H1 (cell line): ENCODE measurements at places on chromosomes 11 and 22.

- no peak for DNase-seq
Observed at GRCh38 chr11:74123008-74123448, 47.8 kb downstream of the C2CD3 start.

- DNase-seq: no peak
Observed at GRCh38 chr11:9053316-9054035, 37.9 kb downstream of the SCUBE2 start.

GRCh38 chr11:73152861-73153483 lies 10.9 kb upstream of the FCHSD2 start:
- no peak for DNase-seq

DNA sequence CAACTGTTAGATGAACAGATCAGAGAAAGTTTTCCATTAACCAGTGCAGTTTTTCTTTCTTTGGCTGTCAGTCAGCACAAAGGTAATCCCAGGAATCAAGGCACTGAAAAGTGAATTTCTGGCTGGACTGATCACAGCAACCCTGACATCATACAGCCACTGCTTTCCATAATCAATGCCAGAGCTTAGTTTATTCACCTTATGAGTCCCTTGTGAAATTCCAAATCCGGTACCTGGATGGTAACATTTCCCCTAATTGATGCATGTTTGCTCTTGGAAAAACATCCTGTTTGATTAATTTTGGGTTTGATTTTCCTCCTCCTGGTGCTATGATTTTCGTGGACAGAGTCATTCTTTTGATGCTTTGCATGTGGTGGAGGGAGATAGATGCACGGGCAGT lies 319.8 kb downstream of the INSC start:
- DNase-seq: no peak

DNA sequence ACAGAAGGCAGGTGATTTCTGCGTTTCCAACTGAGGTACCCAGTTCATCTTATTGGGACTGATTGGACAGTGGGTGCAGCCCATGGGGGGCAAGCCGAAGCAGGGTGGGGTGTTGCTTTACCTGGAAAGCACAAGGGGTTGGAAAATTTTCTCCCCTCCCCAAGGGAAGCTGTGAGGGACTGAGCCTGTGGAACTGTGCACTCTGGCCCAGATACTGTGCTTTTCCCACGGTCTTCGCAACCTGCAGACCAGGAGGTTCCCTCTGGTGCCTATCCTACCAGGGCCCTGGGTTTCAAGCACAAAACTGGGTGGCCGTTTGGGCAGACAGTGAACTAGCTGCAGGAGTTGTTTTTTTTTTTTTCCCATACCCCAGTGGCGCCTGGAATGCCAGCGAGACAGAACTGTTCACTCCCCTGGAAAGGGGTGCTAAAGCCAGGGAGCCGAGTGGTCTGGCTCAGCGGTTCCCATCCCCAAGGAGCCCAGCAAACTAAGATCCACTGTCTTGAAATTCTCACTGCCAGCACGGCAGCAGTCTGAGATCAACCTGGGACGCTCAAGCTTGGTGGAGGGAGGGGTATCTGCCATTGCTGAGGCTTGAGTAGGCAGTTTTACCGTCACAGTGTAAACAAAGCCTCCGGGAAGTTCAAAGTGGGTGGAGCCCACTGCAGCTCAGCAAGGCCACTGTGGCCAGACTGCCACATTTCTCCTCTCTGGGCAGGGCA lies 97.2 kb downstream of the JRKL start:
- DNase-seq: no peak

DNA sequence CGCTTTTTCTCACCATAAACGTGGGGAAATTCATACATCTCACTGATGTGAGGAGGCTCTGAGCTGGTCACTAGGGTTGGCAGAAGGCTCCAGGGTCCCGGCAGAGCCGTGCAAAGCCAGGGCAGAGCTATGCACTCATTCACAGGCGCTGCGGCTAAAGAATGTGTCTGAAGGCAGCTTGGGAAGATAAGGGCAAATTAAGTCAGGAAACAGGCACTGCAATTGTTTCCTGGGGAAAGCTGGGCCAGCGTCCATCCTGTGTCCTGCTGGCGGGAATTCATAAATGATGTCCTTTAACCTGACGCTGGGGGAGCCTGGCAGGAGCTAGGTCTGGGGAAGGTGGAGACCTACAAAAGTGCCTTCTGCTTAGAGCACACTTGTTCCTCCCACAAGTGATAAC lies 27.6 kb downstream of the PKNOX2 start:
- DNase-seq: no peak

DNA sequence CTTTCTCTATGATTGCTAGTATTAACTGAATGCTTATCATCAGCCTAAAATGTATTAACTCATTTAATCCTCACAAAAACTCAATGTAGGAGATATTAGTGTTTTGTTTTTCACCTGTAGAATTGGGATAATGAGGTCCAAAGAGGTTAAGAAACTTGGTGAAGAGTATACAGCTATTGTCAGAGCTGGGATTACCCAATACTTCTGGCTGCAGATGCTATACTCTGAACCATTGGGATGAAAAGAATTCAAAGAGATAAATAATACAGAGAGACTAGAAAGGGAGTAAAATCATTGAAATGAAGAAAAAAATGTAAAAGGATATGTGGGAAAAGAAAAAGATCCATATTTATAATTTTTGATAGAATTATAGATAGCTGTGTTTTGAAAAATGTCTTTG lies 137.1 kb downstream of the TRPC6 start:
- no peak for DNase-seq

DNA sequence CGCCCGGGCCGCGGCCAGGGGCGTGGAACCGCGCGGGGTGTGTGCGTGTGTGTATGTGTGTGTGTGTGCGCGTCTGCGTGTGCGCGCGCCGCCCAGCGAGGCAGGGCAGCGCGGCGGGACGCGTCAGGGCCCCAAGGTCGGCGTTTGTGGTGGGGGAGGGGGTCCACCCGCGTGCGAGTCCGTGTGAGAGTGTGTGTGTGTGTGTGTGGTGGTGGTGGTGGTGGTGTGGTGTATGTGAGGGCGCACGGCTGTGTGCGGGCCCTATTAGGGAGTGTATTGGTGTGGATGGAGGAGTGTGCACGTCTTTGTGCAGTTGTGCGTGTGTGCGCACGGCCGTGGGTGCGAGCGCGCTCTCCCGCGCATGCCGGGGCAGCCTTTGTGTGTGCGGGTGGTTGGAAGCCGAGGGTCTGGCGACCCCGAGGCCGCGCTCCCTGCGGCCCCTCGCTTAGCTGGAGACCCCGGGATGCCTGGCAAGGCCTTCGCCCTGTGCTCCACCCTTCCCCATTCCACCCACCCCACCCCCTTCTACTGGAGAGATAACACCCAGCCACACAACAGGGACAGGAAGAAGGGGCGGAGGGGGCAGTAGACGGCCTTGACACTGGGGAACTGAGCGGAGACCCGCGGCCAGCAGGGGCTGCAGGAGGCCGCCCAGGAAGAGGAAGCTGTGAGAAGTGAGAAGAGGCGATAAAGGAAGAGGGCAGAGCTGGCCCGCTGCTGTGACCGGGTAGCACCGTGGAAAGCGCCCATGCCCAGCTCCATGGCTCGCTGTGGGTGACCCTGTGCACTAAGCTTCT lies 528 bp upstream of the ARRB1 start:
- peak; percentile 63 for DNase-seq

DNA sequence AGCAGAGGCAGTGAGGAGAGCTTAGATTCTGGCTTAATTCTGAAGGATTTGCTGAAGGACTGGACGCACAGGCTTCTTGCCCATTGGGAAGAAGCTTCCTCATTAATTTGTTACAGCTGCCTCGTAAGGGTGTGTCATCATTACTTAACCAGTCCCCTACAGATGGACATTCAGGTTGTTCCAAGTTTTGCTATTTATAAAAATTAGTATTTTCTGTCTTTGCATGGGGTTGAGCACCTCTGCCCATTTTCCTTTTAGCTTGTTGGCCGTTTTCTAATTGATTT lies 38.1 kb downstream of the CAPN1 start:
- DNase-seq: no peak

DNA sequence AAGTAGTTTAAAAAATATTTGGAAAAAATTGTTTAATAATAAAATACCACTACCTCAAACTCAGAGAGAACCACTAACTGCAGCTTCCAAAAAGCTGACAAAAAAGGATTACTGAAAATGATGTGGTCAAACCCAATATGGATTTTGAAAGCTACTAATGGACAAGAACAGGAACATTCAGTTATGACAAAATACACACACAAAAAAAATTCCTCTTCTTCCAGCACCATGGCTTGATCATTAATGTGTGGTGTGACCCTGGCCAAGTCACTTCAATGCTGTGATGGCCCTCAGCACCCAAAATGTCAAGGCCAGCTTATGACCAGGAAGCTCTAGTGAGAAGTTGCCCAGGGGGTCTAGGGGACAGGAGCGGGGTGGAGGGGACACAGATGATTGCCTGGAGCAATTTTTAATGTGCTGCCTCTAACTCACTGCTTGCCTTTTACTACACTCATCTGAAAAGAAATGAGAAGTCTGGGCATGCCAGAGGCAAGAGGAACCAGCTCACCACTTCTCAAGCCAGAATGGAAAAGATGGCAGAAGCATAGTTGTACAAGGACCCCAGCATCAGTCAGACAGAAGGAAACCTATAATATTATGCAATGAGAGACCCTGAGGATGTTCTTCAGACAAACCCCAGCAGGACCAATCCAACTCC lies 2.2 kb downstream of the SMCO4 start:
- no peak for DNase-seq

GRCh38 chr11:69041516-69041915 lies 7.2 kb upstream of the TPCN2 start:
- no peak for DNase-seq

DNA sequence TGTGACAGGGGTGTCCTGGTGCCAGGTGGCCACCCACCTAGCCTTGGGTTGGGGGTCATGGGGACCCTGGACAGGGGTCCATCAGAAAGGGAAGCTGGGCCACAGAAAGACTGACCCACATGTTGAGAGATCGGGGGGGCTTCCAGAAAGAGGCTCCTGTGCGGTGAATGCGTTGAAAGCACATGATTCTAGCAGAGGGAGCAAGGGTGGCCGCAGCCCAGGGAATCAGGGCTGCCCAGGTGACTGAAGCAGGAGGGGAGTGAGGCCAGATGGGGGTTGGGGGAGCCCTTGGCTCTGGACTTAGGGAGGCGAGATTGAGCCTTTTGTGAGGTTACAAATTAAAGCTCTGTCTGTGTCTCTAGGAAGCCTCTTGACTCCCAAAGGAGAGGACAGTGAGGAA lies 80.7 kb downstream of the MORC2 start:
- peak; percentile 39 for DNase-seq

GRCh38 chr11:11806586-11806985 lies 35.2 kb upstream of the USP47 start:
- DNase-seq: no peak

- no peak for DNase-seq
Observed at GRCh38 chr11:35139722-35140282, 831 bp downstream of the CD44 start.

- DNase-seq: no peak
Observed at GRCh38 chr11:74025467-74026166, 16.7 kb upstream of the UCP3 start.

DNA sequence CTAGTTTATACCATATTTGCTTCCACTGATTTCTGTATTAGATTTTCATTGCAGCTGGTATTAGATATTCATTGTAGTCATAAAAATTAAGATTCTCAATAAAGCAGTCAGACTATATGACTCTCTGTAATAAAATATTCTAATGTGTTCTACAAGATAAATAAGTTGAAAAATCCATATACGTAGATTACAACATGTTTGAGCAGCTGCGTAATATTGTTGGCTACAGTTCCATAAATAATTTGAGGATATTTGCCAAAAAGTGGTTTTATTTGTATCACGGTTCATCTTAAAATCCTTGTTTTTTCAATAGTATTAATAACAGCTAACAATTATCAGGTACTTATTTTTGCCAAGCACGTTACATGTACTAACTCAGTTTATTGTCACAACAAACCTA lies 668.6 kb upstream of the CCDC90B start:
- no peak for DNase-seq

DNA sequence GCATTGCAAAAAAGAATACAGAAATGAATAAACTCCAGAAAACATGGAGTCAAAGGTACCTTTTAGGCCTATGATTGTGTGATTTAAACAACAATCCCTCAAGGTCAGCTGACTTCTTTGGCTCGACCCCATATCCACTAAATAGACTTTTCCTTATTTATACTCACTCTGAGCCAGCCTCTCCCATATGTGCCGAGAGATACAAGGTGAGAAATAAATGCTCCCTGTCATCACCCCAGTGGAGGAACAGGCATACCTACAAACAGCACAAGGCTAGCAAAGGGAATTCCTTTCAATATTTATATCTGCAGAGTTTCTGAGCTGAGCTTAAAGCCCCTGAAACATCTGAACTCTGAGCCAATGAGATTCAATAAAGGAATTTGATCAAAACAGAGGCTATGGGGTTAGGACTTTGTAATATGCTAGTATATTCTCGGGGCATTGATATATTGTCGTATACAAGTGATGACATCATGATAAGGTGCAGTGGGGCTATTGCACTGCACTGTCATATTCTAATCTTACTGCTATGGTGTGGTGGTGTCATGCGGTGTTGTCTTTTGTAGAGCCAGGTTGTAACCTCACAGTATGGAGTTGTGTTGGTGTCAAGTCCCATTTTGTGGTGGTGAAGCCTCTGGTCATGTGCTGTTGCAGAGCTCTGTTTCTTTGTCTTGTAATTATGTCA lies 56.0 kb upstream of the GALNT18 start:
- DNase-seq: no peak

DNA sequence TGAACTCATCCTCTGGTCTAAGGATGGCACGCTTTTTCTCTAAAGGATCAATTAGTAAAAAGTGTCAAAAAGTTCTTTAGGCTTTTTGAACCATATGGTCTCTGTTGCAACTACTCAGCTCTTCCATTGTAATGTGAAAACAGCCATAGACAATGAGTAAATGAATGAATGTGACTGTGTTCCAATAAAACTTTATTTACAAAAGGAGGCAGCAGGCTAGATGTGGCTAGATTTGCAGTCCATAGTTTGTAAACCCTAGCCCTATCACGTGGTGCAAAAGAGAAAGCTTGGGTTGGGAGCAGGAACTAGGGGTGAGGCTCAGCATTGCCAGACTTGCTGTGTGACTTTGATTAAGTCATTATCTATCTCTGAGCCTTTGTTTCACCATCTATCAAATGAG lies 5.4 kb upstream of the NPAS4 start:
- DNase-seq: no peak

DNA sequence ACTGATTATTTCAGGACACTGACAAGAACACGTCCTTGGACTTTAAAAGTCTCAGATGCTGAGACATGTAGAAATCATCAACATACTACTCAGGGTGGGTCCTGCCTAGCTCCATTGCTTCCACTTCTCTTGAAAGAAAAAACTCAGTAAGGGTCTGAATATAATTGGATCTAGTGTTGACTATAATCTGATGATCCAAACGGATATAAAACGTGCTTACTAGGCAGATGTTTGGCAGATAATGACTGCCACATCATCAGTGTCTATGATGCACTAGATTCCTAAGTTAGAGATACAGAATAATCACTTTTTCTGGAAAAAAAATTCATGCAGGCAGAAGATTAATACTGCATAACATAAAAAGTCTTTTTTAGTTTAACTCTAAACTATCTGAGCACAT lies 21.6 kb downstream of the GUCY1A2 start:
- no peak for DNase-seq

GRCh38 chr11:39674761-39675160 lies 1784.7 kb downstream of the LRRC4C start:
- no peak for DNase-seq

- DNase-seq: no peak
Observed at GRCh38 chr11:121091492-121092152, 9.4 kb upstream of the TECTA start.

GRCh38 chr11:104098132-104098531 lies 61.7 kb downstream of the DDI1 start:
- no peak for DNase-seq
